ENCODE measurements at places on chromosomes 7 and 10. TPM values are rescaled to one million over a fixed set of nuclear protein-coding genes. Genes with fewer than 3 reads are reported as not detected.

Gene IMPDH1
- 36.5 TPM for total RNA-seq

Gene CDC14C
- total RNA-seq = not detected

Gene CALML3
- not detected for total RNA-seq

Gene CPA1
- not detected for total RNA-seq

Gene GLI3
- total RNA-seq = 0.95 TPM

DNA sequence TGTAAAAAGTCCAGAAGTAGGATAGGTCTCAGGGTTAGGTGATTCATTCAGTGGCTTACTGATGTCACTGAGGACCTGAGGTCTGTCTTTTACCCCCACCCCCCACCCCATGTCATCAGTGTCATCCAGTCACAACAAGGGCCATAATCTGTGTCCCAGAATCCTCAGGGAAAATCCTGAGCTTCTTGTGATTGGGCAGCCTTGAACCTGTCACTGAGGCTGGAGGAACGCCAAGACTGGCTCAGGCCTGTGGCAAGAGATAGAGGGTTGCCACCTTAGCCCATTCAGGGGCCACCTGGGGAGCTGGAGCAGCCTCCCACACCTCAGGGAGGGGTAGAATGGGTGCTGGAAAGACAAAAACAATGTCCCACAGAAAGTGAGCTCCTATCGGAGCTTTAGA, 29.7 kb downstream of the NUB1 start:
- peaks cover 12% of the 10 kb centered on the region for H3K36me3 ChIP-seq
- H3K27me3 ChIP-seq = no peaks in the 10 kb centered on the region
- no peak overlapping the region for H3K27ac ChIP-seq
- H3K4me1 ChIP-seq = no peaks in the 10 kb centered on the region
- no peak for DNase-seq

- no peaks in the 10 kb centered on the region for H3K27me3 ChIP-seq
- no peaks in the 10 kb centered on the region for H3K36me3 ChIP-seq
- H3K4me1 ChIP-seq = no peaks in the 10 kb centered on the region
- no peak overlapping the region for H3K27ac ChIP-seq
- DNase-seq = no peak
These were observed 348.5 kb upstream of the SHH start for GRCh38 chr7:156160811-156161210.

- no peak overlapping the region for H3K4me3 ChIP-seq
- DNase-seq = no peak
- no peaks in the 10 kb centered on the region for H3K4me1 ChIP-seq
These were observed 618.9 kb upstream of the C7orf33 start for GRCh38 chr7:147971606-147972110.

DNA sequence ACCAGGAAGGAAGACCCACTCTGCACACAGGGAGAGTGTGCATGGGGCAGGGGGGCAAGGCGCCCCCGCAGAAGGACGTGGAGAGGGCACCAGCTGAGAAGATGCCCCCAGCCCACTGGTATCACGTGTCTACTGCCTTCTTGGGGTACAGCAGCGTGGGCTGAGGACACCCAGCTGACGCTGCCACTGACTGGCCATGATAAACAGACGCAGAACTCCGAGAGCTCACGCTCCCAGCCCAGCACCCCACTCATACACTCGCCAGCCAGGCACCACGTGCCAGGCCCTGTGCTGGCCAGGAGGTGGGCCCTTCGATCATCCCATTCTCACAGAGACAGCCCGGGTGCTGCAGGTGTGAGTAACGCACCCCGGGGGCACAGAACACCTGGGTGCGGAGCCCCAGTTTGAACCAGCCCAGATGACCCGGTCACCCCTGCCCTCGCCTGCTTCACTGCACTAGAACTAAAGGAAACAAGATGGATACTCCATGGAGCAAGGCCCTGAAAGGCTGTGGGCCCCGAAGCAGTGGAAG, 199.8 kb downstream of the MAD1L1 start:
- no peak overlapping the region for H3K4me3 ChIP-seq
- H3K36me3 ChIP-seq = no peaks in the 10 kb centered on the region
- no peaks in the 10 kb centered on the region for H3K27me3 ChIP-seq
- no peak for DNase-seq

- no peaks in the 10 kb centered on the region for H3K36me3 ChIP-seq
- no peak overlapping the region for H3K27ac ChIP-seq
- no peaks in the 10 kb centered on the region for H3K27me3 ChIP-seq
- no peaks in the 10 kb centered on the region for H3K4me1 ChIP-seq
These were observed 62.3 kb upstream of the FZD8 start for GRCh38 chr10:35704401-35704800.
